ENCODE measurements at places on chromosomes 12 and 14.

DNA sequence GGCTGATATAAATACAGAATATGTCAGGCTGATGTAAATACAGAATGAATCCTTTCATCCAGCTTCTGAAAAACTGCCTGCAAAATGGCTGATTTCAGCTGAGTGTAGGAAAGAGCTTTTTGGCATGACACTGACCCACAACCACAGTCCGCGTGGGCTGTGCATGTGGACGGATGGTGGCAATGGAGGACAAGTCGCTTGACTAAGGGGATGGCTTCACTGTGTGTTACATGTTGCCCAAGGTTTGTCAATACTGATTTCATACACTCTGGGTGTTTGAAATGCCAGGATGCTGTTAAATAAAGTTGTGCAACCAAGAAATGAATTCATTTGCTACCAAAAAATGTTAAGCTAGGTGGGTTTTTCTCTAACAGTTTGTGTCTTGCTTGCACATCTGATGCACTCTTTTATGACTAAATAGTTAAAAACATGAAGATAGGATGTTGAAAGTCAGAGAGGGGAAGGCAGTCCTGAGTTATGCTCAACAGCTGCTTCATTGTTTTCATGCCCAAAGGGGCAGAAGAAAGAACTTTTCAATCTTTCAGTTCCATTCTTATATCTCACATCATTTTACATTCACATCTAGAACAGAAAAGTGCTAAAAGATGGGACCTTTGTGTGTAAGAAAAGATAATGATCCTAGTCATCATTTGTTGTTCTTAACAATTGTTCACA is 36.5 kb upstream of the OVCH1 start:
- DNase-seq = no peak

GRCh38 chr12:13962699-13963098 is 18.7 kb downstream of the GRIN2B start:
- no peak for DNase-seq

- DNase-seq = no peak
Observed at GRCh38 chr12:124608450-124608870, 41.0 kb upstream of the NCOR2 start.

DNA sequence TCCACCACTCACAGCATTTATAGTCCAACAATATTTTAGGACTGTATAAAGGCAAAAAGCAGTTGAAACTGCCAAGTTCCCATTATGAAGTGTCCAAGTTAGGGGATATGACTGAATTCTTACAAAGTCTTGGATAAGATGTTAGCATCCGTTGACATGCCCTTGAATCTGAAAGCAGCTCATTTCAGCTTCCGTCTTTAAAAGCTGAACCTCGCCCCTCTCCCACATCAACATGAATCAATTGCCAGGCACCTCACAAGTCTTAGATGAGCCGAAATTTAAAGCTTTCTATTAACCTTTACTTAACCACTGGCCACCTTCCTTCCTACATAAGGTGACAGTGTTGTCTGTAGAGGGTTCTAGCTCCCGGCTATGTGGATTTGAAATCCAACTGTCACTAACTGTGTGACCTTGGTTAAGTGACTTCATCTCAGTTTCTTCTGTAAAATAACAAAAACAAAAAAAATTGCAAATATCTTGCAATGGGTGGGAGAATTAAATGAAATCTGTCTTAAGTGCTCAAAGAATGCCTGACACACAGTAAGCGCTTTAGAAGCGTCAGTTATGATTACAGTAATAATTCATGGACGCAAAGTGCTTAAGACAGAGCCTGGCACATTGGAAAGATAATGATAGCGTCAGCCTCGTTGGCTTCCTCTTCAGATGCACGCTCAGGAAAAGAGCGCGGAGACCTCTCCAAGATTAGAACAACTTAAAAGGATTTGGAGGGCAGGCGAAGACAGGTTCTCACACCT is 1.2 kb downstream of the PPP1CC start:
- DNase-seq = peak; percentile 43

DNA sequence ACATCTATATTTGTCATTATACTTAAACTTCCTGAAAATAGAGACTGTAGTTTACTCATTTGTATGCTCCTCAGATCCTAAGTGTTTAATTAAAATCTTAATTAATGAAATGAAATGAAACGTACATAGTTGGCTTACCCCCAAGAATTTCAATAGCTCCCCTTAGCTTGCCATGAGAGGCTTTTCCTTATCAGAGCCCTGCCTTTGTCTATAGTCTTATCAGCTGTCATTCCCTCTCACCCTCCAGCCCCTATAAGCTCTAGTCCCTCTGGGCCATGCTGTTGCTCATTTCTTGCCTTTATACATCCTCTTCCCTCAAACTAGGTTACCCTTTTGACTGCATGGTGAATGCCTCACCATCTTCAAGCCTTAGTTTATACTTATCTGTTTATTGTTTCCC is 1.1 kb upstream of the RTRAF start:
- no peak for DNase-seq

GRCh38 chr14:102374264-102374663 is 11.5 kb downstream of the TECPR2 start:
- DNase-seq = no peak

DNA sequence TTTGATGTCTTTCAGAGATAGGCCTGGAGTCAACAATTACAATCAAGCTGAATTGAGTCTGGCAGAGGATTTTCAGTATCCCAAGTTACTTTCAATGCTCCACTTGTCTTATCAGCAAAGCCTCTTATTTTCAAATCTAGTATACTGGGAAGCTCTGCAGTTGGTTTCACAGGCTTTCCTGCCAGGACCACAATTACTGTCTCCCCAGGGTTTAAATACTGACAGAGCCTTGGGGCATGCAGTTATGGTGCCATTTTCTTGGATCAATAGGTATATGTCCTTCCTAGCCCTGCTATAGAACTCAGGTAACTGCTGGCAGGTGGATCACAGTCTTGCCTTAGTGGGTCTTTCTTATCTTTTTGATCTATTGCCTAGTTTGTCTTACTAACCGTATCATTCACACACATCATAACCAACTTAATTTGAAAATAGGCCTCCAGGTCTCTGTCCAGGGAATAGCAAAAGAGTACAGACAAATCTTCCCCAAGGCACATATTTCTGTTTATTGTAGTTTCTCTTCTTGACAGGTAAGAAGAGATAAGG is 22.4 kb upstream of the RNU6-8 start:
- DNase-seq = no peak

- no peak for DNase-seq
Observed at GRCh38 chr12:131923260-131923659, 5.8 kb upstream of the PUS1 start.

GRCh38 chr14:75911883-75912282 is 69.9 kb downstream of the TGFB3 start:
- DNase-seq = peak; percentile 16

DNA sequence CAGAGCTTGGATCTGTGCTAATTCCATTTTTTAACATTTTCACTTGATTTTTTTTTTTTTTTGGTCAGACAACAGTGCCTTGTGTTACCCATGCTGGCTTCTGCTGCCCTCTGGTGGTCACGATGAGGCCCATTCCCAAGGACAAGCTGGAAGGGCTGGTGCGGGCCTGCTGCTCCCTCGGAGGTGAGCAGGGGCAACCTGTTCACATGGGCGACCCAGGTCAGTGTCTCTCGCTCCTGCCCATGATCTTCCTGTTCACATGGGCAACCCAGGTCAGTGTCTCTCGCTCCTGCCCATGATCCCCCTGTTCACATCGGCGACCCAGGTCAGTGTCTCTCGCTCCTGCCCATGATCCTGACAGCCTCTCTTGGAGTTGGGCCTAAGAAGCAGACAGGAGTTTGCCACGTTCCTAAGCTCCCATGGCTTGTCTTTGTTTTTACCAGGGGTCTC is 59.4 kb downstream of the DGLUCY start:
- DNase-seq = peak; percentile 88

- peak; percentile 7 for DNase-seq
Observed at GRCh38 chr12:41108032-41108431, 80.1 kb upstream of the PDZRN4 start.

- DNase-seq = no peak
Observed at GRCh38 chr12:81079280-81080076, 1.6 kb downstream of the ACSS3 start.

GRCh38 chr12:67877727-67878126 is 111.5 kb upstream of the IFNG-AS1 start:
- peak; percentile 27 for DNase-seq

DNA sequence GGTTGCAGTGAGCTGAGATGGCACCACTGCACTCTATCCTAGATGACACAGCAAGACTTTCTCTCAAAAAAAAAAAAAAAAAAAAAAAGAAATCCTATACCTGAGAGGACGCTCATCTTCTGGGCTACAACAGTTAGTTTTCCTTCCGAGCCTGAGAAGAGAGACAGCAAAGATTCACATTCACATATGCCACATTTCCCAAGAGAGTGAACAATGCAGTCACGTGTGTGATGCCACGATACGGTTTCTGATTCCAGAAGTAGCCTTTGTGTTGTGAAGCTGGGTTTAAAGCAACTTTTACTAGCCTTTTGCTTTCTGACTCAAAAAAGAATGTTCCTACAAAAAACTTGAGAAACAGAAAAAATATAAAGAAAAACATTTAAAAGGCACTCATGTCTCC is 19.5 kb downstream of the GCN1 start:
- DNase-seq = no peak

- no peak for DNase-seq
Observed at GRCh38 chr12:74401966-74402365, 135.7 kb upstream of the ATXN7L3B start.

DNA sequence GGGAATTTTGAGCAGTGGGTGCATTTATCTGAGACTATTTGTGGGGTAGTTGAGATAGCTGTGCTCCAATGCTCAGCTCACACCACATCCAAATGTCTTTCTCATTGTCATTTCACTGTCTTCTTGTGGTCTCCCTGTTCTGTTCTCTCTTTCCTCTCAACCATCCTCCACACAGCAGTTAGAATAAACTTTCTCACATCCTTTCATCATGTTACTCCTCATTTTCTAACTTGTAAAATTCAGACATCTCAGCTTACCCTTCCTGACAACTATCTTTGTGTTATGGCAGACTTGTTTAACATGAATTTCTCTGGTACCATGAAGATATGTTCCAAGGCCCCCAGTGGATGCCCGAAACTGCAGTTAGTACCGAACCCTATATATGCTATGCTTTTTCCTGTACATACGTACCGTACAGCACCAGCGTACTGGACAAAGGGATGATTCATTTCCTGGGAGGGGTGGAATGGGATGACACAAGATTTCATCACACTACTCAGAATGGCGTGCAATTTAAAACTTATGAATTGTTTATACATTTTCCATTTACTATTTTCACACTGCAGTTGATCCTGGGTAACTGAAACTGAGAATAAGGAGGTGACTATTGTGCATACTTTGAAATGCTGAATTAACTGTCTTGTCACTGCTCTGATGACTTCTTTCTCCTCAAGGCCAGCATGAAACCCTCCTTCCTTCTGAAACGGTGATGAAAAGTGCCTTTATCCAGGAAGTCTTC is 177.1 kb upstream of the SLC38A2 start:
- no peak for DNase-seq

DNA sequence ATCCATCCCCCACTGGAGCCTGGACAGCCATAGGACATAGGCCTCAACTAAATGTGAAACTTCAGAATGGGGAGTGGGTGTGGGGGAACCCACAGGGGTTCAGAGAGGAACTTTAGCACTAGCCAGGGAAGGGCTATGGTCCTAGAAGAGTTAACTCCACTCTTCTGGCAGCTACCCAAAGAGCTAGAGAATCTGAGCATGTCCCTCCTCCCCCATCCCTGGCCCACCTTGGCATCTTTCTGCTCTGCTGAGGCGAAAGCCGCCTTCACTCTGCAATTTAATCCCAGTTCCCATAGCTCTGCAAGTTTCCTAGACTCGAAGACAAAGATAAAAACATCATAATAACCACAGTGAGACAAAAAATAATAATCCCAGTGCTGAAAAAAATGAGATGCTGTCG is 214.7 kb upstream of the RTL1 start:
- DNase-seq = no peak

- DNase-seq = no peak
Observed at GRCh38 chr12:112327209-112327938, 54.9 kb downstream of the HECTD4 start.

DNA sequence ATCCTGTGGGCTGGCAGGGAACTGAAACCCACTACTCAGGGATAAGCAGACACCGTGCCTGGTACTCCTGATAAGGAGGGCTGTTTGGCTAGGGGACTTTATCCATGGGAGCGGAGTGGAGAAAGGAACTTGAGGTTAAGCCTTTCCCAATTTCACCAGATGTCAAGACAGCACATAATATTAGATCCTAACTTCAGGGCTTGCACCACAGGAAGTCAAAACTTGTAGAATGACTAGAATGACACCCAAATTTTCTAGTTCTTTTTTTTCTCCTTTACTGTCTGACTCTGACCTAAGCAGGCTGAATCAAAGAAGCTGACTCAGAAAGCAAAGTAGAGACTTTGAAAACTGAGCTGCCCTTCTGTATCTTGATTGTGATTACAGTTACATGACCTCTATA is 7.1 kb upstream of the CGRRF1 start:
- no peak for DNase-seq

- peak; percentile 38 for DNase-seq
Observed at GRCh38 chr14:90642244-90642717, 173.9 kb downstream of the TTC7B start.

DNA sequence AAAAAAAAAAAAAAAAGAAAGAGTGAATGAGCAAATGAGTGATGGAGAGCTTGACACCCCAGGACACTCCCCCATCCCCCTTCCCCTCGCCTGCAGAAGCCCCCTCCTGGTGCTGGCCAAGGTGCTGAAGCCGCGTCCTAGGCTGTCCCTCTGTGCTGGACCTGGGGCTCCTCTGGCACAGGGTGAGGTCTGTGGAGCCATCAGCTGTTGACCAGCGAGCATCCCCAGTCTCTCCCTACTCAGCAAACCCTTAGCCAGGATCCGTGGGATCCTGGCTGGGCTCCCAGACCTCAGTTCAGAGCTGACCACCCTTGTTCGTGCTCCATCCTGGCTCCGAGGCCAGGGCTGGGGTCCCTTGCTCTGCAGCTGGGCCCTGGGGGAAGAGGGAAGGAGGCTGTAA is 5.4 kb upstream of the KIF26A start:
- DNase-seq = no peak

DNA sequence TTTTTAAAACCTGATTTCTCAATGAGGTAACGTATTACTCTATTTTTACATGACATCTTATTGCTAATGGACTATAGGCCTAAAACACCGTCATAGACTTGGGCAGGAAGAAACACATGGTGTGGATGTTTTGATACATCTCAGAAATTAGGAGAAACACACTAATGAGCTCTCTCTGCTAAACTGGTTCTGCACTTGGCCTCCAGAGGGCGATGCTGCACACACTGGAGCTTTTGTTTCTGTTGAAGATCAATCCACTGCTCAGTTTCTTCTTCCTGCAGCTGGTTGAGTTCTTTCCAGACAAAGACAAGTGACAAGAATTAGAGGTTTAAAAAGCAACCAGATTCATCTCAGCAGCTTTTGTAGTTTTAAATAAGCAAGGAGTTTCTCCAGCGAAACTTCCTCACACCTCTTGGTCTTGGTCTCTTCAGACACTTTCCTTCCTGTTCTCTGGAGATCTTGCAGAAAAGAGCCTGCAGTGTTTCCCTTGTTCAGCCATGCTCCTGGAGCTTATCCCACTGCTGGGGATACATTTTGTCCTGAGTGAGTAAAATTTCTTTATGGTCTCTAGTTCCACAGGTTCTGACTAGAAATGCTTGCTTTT is 178.5 kb upstream of the OR4E1 start:
- peak; percentile 69 for DNase-seq

- DNase-seq = no peak
Observed at GRCh38 chr12:80707830-80708258, 410 bp downstream of the MYF6 start.

All from hepatocyte (in vitro differentiated cells).